ENCODE measurements at places on chromosomes 7 and 10.
A peak's percentile ranks its signal among the peaks of the same experiment; 100 is the strongest.

- DNase-seq: no peak
These were observed 63.0 kb downstream of the CCDC71L start for GRCh38 chr7:106597751-106598546.

DNA sequence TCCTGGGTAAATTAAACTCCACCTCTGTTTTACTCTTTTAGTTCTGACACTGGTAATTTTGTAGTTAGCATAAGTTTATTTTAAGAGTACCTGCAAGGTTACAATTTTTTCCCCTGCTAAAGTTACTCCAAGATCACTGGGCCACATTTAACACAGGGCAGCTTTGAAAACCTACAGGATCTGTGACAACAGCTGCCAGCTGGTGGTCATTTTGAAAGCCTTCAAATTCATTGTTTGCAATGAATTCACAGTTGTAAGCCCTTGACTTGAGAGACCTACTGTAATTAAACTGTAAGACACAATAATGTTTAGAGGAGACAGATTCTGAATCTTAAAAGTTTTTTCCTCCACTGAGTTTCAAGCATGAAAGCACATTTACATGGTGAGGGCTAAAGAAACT is 129.6 kb downstream of the CNOT4 start:
- no peak for DNase-seq

GRCh38 chr7:129607471-129608120 is 3.9 kb upstream of the NRF1 start:
- DNase-seq: peak; percentile 21

DNA sequence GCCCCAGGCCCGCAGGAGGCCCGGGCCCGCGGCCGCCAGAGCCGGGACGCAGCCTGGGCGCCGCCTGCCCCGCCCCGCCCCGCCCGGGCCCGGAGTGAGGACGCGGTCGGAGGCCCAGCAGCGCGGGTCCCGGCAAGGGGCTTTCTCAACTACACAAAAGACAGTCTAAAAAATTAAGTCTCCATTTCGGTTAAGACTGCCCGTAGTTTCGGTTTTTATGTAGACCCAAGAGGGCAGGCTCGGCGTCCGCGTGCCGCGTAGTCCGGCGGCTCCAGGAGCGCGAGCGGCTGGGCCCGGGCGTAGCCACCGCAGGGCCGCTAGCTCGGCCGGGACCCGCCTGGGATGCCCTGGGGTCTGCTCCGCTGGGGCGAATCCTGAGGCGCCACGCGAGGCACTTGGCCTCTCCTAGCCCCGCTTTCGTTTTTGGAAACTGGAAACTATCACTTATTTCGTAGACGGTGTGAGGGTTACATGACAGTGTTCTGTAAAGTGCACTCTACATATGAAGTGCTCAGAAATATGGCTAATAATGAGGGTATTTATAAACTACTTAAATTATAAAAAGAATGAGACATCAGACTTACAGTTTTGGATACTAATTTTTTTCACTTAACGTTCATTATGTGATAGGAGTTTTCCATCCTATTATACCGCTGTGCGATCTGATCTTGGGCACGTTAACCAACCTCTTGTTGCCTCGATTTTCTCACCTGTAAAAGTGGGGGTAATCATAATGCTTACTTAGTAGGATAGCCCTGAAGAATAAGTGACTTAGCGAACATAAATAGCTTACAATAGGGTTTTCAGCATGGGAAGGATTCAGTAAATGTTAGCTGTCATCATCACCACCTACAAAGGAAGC is 573 bp downstream of the BLVRA start:
- DNase-seq: peak; percentile 72

GRCh38 chr10:91350651-91351081 is 59.5 kb upstream of the HECTD2 start:
- DNase-seq: no peak

DNA sequence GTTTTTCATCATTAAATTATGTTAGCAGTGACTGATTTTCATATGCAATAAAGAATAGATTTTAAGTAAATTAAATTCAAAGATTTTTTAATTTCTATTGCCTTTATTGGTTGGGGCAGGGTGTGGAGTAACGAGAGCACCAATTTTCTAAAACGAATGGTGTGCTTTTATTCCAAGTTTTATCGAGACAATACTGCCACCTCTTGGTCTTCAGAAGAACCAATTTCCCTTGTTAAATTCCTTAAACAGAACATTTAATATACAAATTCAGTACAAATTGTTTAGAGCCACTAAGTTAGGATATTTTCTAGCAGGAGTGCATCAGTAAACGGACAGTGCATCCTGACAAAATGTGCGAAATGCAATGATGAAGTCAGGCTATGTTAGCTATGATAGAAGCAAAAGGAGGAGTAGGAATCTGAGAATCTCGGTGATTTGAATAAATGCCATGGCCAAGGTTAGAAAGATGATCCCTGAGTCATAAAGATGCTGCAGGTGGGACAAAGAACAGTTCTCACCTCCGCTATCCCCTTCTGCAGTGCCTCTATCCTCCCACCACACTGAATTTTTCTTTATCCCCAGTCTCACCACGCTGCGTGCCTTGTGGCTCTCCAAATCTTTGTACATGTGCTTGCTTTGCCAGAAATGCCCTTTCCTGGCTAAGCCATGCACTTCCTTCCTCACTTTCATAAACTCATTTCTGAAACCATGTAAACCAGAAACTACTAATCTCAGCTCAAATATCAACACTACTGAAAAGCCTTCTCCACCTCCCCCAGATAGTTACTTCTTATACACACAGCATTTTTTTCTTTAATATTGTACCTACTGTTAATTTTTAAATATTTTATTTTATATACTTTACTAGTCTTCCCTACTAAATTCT is 31.9 kb upstream of the AGBL3 start:
- no peak for DNase-seq

- DNase-seq: no peak
These were observed 181.9 kb downstream of the CDCA7L start for GRCh38 chr7:21763818-21764217.

- DNase-seq: no peak
These were observed 390.3 kb upstream of the MBL2 start for GRCh38 chr10:53162856-53163255.

DNA sequence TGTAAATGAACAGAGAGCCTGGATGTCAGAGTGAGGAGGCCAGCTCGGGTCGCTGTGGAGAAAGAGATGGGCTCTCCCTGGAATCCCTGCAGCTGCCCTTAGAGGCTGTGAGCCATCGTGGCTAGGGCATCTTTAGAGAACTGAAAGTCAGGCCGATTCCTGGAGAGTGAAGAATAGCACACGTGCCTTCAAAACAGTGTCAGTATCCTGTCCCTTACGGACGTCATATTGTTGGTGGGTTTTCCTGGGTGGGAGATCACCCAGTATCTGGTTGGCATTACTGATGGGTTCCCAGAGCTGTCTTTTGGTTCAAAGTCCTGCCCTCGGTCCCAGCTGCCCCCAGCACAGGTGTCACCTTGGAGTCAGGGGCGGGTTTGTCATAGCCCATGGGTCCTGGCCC is 25.3 kb downstream of the IKZF1 start:
- peak; percentile 52 for DNase-seq

DNA sequence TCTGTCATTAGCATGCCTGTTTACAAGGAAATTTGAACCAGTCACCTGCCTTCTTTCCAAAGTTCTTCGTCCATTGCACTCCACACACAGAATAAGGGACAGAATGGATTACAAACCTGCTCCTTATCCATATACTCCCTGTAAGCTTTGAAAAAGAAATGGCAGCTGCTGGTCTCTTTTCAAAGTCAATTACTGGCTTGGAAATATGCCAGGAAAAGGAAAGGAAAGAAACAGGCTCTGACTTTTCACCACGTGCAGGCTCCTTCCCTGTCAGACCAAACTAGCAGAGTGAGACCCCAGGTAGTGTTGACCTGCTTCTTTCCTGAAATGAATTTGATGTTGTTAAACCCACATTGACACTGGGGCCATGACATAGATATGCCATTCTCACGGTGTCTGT is 84.5 kb downstream of the LHFPL3 start:
- no peak for DNase-seq

GRCh38 chr10:132624847-132625471 is 87.4 kb downstream of the INPP5A start:
- no peak for DNase-seq

DNA sequence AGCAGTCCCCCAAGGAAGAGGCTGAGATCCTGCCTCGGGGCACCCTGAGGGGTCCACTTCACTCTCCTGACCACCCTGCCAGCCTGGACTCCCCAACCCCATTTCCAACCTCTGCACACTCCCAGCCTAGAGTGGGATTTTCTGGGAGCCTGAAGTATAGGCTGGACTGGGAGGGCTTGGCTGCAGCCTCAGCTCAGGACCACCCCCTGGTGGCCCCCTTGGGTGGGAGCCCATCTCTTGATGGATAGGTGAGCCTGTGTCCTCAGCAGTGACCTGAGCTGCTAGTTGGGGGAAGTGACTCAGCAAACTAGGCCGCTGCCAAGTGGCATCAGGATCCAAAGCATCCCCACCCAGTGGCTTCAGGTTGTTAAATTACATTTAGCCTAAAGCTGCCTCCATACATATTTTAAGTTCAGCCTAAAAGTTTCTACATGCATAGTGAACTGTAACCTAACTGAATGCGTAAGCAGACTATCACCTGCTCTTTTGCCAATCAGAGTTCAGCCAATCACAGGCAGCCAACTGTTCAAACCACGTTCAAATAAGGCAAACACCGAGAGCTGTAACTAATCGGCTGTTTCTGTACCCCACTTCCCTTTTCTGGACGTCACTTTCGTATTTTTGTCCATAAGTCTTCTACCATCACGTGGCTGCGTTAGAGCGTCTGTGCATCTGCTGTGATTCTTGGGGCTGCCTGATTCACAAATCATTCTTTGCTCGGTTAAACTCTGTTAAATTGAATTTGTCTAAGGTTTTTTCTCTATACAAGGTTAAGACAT is 144.0 kb downstream of the PLPP4 start:
- no peak for DNase-seq

GRCh38 chr10:74500816-74501215 is 325.6 kb upstream of the KAT6B start:
- DNase-seq: no peak

DNA sequence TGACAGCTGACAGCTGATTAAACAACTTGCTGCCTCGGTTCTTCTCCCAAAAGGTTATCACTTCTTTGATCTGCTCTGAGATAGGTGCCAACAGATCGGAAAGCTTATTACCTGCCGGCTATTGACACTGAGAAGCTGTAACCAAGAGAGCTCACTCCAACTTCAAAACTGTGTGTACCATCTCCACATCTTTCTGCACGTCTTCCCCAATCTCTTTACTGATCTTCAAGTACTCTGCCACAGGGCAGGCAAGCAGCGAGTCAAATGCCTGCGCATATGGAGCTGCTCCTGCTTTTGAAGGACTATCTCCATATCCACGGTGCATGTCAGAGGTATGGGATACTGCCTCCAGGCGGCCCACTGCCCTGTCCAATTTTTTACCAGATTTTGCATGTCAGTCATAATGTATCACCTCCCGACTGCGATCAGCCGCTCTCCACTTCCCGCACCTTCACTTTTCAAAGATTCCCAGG is 352 bp upstream of the ZNF485 start:
- no peak for DNase-seq

- no peak for DNase-seq
These were observed 748.7 kb upstream of the GALNT17 start for GRCh38 chr7:70383066-70383782.

DNA sequence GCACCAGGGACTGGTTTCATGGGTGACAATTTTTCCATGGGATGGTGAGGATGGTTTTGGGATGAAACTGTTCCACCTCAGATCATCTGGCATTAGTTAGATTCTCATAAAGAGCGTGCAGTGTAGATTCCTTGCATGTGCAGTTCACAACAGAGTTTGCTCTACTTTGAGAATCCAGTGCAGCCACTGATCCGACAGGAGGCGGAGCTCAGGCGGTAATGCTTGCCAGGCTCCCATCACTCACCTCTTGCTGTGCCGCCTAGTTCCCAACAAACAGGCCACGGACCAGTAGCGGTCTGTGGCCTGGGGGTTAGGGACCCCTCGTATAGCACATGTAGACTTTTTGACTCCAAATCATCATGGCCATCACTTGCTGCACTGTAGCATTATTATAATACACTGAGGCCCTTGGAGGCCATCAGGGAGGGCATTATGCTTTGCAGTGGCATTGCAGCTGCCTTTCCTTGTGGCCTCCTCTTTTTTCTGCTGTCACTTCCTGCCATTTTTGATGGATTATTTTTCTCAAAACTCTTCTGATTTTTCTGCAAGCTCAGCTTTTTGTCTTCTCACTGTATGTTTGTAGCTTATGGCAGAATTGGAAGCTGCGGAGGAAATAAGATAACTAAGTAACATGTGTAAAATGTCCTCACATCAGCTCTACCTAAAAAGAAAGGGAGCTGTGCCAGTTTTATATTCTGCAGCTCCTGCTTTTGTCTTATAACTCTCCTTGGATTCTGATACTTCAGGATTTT is 18.5 kb downstream of the CSGALNACT2 start:
- DNase-seq: no peak

GRCh38 chr10:88187472-88187871 is 324.0 kb downstream of the PTEN start:
- no peak for DNase-seq

GRCh38 chr7:142104550-142105527 is 6.7 kb upstream of the MGAM2 start:
- DNase-seq: no peak

- DNase-seq: no peak
These were observed 79.7 kb downstream of the PTPRN2 start for GRCh38 chr7:158507917-158508316.
